ENCODE measurements at places on chromosomes 16 and 17.

GRCh38 chr16:3850544-3850899 lies 30.0 kb downstream of the CREBBP start:
- no peak for DNase-seq

GRCh38 chr17:33198954-33199353 lies 94.1 kb downstream of the ASIC2 start:
- no peak for DNase-seq

DNA sequence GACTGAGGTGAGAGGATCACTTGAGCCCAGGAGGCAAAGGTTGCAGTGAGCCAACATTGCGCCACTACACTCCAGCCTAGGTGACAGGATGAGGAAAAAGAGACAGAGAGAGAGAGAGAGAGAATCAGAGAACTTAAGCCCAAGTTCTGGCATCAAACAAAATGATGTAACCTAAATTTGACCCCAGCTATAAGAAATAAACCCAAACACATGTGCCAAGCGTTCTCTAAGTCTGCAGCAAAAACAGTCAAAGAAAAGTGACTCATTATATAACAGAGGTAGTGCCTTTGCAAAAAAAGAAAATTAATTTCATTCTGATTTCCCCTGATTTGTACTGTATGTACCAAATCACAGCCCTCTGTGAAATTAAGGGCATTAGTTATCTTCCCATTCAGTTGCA lies 89.5 kb downstream of the CDH11 start:
- no peak for DNase-seq

DNA sequence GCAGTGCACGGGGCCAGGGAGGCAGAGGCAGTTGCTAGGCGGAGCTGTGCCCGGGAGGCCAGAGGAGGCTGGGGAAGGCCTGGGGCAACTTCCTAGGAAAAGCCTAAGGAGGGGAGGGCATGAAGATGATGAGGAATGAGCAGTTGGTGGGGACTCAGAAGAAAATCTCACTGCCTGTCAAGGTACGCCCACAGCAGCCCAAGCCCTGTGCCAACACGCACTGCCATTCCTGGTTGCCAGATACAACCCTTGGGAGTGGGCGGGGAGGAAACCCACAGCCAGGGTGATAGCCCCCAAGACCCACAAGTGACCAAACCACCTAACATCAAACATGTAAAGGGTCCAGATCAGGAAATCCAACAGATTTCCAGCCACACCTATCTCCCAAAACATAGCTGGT lies 36.2 kb downstream of the SMPD3 start:
- DNase-seq = no peak

DNA sequence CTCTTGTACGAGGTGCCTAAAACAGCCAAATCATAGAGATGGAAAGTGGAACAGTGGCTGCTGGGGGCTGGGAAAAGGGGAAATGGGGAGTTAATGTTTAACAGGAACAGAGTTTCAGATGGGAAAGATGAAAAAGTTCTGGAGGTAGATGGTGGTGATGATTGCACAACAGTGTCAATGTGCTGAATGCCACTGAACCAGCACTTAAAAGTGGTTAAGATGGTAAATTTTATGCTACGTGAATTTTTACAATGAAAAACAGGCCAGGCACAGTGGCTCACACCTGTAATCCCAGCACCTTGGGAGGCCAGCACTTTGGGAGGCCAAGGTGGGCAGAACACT lies 130.4 kb downstream of the C16orf78 start:
- DNase-seq = no peak
